Adrenal gland (tissue), 19 donors: ENCODE measurements at places on chromosomes 13 and 19.

- H3K27me3 ChIP-seq, result no peaks in the 10 kb centered on the region
- H3K4me1 ChIP-seq, result peaks cover 12% of the 10 kb centered on the region
- no peak overlapping the region for H3K4me3 ChIP-seq
- no peak for DNase-seq
Observed at GRCh38 chr13:106527826-106528225, 7.6 kb downstream of the EFNB2 start.

DNA sequence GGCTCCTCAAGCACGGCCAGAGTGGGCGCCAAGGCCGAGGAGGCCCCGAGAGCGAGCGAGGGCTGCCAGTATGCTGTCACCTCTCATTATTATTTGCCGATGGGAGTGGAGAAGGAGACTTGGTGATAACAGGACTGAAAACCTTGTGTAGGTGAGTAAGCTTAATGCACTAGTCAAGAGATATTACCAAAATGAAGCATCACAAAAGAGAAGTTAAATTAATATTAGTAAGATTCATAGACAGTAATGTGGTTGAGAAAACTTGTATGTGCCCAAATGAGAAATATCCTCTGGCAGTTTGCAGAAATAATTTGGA lies 204.5 kb upstream of the SLITRK1 start:
- no peak for DNase-seq
- no peak overlapping the region for H3K4me3 ChIP-seq
- no peak overlapping the region for H3K27ac ChIP-seq
- no peaks in the 10 kb centered on the region for H3K36me3 ChIP-seq
- H3K4me1 ChIP-seq, result no peaks in the 10 kb centered on the region

GRCh38 chr13:114166381-114167131 lies 12.5 kb upstream of the CFAP97D2 start:
- no peaks in the 10 kb centered on the region for H3K36me3 ChIP-seq
- H3K27ac ChIP-seq, result no peak overlapping the region
- no peak for DNase-seq
- H3K27me3 ChIP-seq, result peaks cover 6% of the 10 kb centered on the region
- no peak overlapping the region for H3K4me3 ChIP-seq

- no peak overlapping the region for H3K27ac ChIP-seq
- no peak for DNase-seq
- no peaks in the 10 kb centered on the region for H3K27me3 ChIP-seq
- H3K4me1 ChIP-seq, result no peaks in the 10 kb centered on the region
- no peak overlapping the region for H3K4me3 ChIP-seq
Observed at GRCh38 chr13:93847162-93847561, 620.6 kb downstream of the GPC6 start.

- DNase-seq, result no peak
- H3K4me3 ChIP-seq, result no peak overlapping the region
- H3K36me3 ChIP-seq, result no peaks in the 10 kb centered on the region
- H3K27me3 ChIP-seq, result no peaks in the 10 kb centered on the region
Observed at GRCh38 chr13:42808341-42808940, 27.1 kb downstream of the FAM216B start.

- H3K4me1 ChIP-seq, result no peaks in the 10 kb centered on the region
- H3K27me3 ChIP-seq, result no peaks in the 10 kb centered on the region
- H3K27ac ChIP-seq, result no peak overlapping the region
Observed at GRCh38 chr13:30722361-30722760, 13.0 kb upstream of the ALOX5AP start.

- no peaks in the 10 kb centered on the region for H3K4me1 ChIP-seq
- H3K36me3 ChIP-seq, result no peaks in the 10 kb centered on the region
- no peak overlapping the region for H3K4me3 ChIP-seq
- H3K27me3 ChIP-seq, result no peaks in the 10 kb centered on the region
- no peak overlapping the region for H3K27ac ChIP-seq
Observed at GRCh38 chr13:78121459-78122348, 203.1 kb upstream of the EDNRB start.

GRCh38 chr13:21014502-21015170 lies 46.8 kb downstream of the LATS2 start:
- no peaks in the 10 kb centered on the region for H3K27me3 ChIP-seq
- peak overlapping the region; percentile 79 for H3K27ac ChIP-seq
- peak; percentile 88 for DNase-seq
- H3K36me3 ChIP-seq, result no peaks in the 10 kb centered on the region
- peaks cover 73% of the 10 kb centered on the region for H3K4me1 ChIP-seq

- no peak for DNase-seq
- no peaks in the 10 kb centered on the region for H3K4me1 ChIP-seq
- no peak overlapping the region for H3K27ac ChIP-seq
- H3K36me3 ChIP-seq, result no peaks in the 10 kb centered on the region
- H3K27me3 ChIP-seq, result peaks cover 19% of the 10 kb centered on the region
Observed at GRCh38 chr19:47404334-47405196, 14.8 kb downstream of the MEIS3 start.

GRCh38 chr13:40762849-40763248 lies 8.1 kb downstream of the MRPS31 start:
- H3K4me3 ChIP-seq, result no peak overlapping the region
- no peak overlapping the region for H3K27ac ChIP-seq
- H3K36me3 ChIP-seq, result no peaks in the 10 kb centered on the region
- DNase-seq, result no peak

- no peak overlapping the region for H3K4me3 ChIP-seq
- H3K27ac ChIP-seq, result no peak overlapping the region
- DNase-seq, result no peak
- no peaks in the 10 kb centered on the region for H3K27me3 ChIP-seq
- peaks cover 10% of the 10 kb centered on the region for H3K4me1 ChIP-seq
Observed at GRCh38 chr13:24214528-24214927, 54.0 kb downstream of the SPATA13 start.

GRCh38 chr19:1112268-1113029 lies 8.7 kb downstream of the GPX4 start:
- peak overlapping the region; percentile 84 for H3K27ac ChIP-seq
- H3K36me3 ChIP-seq, result peaks cover 91% of the 10 kb centered on the region
- DNase-seq, result peak; percentile 88
- H3K4me1 ChIP-seq, result peaks cover 32% of the 10 kb centered on the region

GRCh38 chr13:42553098-42554046 lies 20.6 kb upstream of the TNFSF11 start:
- H3K27ac ChIP-seq, result no peak overlapping the region
- H3K4me3 ChIP-seq, result no peak overlapping the region
- no peak for DNase-seq
- no peaks in the 10 kb centered on the region for H3K27me3 ChIP-seq
- no peaks in the 10 kb centered on the region for H3K36me3 ChIP-seq

GRCh38 chr19:16112778-16113177 lies 1.1 kb downstream of the RAB8A start:
- H3K4me3 ChIP-seq, result peak overlapping the region; percentile 76
- peak overlapping the region; percentile 89 for H3K27ac ChIP-seq

- peaks cover 7% of the 10 kb centered on the region for H3K27me3 ChIP-seq
- H3K36me3 ChIP-seq, result no peaks in the 10 kb centered on the region
- H3K4me3 ChIP-seq, result no peak overlapping the region
- H3K27ac ChIP-seq, result no peak overlapping the region
Observed at GRCh38 chr19:11581740-11582139, 4.3 kb upstream of the ACP5 start.

GRCh38 chr19:46697204-46697960 lies 19.5 kb downstream of the PRKD2 start:
- H3K4me3 ChIP-seq, result no peak overlapping the region
- peak; percentile 94 for DNase-seq
- peaks cover 89% of the 10 kb centered on the region for H3K36me3 ChIP-seq
- no peak overlapping the region for H3K27ac ChIP-seq

DNA sequence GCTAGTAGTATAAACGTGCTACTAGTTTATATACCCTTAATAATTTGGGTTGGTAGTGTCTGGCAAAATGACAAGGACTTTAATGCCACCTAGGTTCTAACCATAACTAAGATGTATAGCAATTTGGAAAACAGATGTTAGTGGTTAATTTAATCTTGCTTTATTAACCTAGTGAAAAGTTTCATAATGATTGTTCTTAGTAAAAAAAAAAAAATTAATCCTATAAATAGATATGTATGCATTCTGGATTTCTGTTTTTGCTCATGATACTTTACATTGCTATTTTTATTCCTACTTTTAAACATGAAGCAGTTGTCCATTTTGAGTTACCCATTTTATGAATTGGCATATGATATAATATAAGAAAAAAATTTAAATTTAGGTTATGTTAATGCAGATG lies 36.3 kb downstream of the DGKH start:
- H3K27me3 ChIP-seq, result no peaks in the 10 kb centered on the region
- no peaks in the 10 kb centered on the region for H3K4me1 ChIP-seq
- no peak overlapping the region for H3K4me3 ChIP-seq
- H3K36me3 ChIP-seq, result no peaks in the 10 kb centered on the region
- no peak overlapping the region for H3K27ac ChIP-seq

GRCh38 chr13:44876782-44877324 lies 112.4 kb downstream of the NUFIP1 start:
- no peak overlapping the region for H3K27ac ChIP-seq
- no peaks in the 10 kb centered on the region for H3K4me1 ChIP-seq
- no peak overlapping the region for H3K4me3 ChIP-seq
- no peaks in the 10 kb centered on the region for H3K36me3 ChIP-seq

DNA sequence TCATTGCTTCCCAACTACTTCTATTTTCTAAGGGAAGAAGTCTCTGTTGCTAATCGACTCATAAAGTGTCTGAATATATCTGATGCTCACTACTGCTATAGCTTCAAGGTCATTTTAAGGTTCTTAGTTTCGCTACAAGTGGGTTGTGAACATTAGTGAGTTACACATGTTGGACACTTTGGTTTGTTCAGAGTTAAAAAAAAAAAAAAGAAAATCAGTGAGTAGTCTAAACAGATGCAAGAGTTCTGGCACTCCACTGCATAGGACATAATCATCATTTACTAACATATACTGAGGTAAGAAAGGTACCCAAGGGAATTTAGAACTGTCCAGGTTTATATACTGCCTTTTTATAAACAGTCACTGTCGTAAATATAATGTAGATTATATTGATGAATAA lies 108.8 kb downstream of the KLF12 start:
- DNase-seq, result no peak
- no peaks in the 10 kb centered on the region for H3K36me3 ChIP-seq
- H3K27me3 ChIP-seq, result no peaks in the 10 kb centered on the region
- H3K27ac ChIP-seq, result no peak overlapping the region

DNA sequence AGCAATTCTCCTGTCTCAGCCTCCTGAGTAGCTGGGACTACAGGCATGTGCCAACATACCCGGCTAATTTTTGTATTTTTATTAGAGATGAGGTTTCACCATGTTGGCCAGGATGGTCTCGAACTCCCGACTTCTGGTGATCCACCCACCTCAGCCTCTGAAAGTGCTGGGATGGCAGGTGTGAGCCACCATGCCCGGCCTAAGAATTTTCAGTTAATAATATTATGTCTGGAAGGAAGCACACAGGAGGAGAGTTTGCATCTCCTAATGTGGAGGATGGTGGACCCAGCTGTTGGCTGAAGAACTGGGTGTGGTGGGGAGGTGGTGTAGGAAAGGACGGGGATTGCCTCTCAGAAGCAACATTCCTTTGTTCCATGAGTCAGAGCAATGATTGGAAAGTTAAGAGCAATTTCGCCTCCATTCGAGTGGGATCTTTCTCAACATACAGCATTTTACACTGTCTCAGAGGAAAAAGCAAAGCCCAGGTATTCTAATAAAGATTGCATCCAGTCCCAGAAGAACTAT lies 11.9 kb downstream of the PDCD2L start:
- H3K27me3 ChIP-seq, result no peaks in the 10 kb centered on the region
- peaks cover 36% of the 10 kb centered on the region for H3K36me3 ChIP-seq
- no peak overlapping the region for H3K27ac ChIP-seq
- no peak for DNase-seq
- H3K4me3 ChIP-seq, result no peak overlapping the region

DNA sequence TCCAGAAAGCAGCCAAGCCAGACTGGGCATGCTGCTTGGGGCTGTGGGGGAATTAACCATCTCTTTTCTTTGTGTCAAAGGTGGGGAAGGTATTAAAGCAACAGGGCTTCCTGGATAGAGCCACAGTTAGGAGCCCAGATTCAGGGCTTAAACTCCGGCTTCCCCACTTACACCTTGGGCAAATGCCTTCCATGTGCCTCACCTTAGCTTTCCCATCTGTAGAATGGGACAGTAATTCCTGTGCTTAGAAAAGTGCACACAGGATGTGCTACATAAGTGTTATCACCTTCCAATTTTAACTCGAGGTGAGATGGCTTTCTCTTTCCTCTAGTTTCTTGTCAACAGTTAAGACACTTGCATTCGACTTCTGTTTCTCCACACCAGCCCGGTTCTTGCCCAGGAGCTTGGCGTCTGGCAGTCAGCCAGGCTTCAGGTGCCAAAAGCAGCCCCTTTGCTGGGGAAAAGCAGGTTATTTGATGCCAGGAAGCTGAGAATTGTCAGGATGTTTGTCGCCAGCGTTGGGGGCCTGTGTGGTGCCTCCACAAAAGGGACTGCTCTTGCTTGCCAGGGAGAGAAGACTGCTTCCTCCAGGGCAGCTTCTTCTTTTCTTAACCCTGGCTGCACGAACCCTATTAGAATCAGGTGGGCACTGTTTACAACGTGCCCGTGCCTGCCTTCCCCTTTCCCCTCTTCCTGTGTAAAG lies 79.2 kb downstream of the SIPA1L3 start:
- H3K36me3 ChIP-seq, result no peaks in the 10 kb centered on the region
- no peak overlapping the region for H3K27ac ChIP-seq
- no peak overlapping the region for H3K4me3 ChIP-seq
- DNase-seq, result no peak
